ENCODE measurements at places on chromosomes 1 and 21.

GRCh38 chr1:173451981-173452380 is 25.2 kb upstream of the PRDX6 start:
- DNase-seq, result no peak

- DNase-seq, result no peak
These were observed 884 bp downstream of the PHACTR4 start for GRCh38 chr1:28370239-28371009.

DNA sequence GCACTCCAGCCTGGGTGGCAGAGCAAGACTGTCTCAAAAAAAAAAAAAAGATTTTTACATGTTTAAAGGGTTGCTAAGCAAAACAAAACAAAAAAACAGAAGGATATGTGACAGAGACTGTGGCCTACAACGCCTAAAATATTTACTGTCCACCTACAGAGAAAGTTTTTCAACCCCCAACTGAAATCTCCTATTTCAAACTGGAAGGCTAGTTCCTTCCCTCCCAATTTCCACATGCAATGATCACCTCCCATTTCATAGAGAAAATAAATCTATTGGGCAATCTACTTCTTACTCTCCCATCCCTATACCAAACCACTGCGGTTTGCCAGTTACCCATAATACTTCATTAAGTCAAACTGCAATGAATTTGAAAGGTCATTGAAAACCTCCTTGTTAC is 74.2 kb downstream of the ST3GAL3 start:
- no peak for DNase-seq

GRCh38 chr1:11985851-11986250 is 5.6 kb downstream of the MFN2 start:
- DNase-seq, result no peak

DNA sequence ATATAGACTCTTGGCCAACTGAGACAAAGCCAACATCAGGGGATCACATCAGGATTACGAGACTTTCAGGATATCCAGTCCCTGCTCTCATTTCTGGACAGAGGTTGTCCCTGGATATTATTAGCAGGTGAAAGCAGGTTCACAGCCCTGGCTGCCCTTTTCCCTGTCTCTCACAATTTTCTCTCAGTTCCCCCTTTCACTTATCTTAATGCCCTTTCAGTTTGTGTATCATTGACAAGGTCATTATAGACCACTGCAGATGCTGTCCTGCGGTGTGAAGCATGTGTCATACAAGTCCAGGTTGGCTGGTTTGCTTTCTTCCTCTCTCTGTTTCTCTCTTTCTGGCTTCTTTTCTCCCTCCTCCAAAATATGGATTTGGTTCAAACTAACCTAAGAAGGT is 2.1 kb upstream of the KLHDC9 start:
- no peak for DNase-seq

GRCh38 chr1:154324241-154324640 is 1.1 kb upstream of the ATP8B2 start:
- no peak for DNase-seq

Data from NCI-H187 treated with DMSO at 0.1 percent for 48 hours (cell line).